ENCODE measurements at places on chromosomes 2 and 18.

DNA sequence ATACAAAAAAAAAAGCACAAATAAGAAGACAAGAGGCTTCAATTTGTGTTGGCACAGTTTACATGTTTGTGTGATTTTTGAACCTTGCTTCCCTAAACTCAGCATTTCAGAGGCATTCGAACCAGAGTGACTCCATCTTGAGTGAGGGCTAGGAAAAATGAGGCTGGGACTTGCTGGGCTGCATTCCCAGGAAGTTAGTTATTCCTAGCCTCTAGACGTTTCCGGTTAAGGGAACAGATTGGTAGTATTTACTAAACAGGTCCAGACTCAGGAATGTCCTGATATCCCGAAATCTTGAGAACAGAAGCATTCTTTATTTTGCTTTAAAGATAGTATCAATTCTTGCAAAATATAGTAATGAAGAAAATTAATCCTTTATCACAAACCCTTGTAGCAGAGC, 46.7 kb downstream of the RIT2 start:
- no peak for DNase-seq

DNA sequence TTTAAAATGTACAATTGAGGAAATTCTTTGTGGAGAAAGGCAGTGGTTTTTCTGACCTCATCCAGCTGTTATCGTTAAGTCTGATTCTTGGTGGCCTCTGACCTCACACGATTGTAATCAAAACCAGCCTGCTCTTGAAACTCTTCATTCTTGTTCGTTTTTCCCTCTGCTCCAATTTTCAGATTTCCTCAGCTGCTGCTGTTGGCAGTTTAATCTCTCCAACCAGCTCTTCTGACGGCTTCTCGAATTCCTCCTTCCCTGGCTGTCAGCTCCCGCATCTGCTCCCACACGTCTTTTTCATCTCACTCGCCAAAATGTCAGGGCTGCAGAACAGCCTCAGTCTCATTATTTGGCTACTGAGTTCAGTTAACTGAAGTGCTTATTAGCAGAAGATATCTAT, 136.1 kb downstream of the DCDC2C start:
- no peak for DNase-seq

GRCh38 chr2:49265471-49265870, 111.2 kb upstream of the FSHR start:
- DNase-seq = no peak

- DNase-seq = no peak
Measured at GRCh38 chr2:154495455-154495868, 203.0 kb upstream of the KCNJ3 start.

DNA sequence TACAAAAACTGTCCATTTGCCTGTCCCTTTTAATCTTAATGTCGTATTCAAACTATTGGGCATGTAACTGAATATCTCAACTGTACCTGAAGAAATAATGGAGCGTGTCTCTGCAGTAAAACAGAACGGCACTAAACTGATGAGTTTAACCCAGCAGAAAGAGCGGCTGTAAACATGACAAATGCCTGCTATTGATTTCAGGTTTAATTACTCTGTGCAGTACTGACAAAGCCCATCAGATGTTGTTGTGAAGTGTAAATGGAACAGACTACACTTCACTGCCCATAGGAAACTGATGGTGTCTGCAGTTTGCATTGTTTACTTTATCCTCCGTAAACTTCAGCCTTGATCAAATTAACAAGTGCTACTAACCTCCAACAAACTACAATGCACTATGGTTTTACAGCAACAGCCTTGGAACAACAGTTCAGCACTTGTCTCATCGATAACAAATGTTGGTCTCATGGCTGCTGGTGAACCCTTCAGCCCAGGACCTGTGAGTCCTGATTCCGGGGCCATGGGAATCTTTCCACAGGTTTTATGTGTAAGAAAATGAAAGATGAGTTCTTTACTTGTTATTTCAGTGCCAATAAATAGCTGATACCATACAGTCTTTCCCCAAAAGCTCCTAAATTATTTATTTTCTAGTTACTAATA, 316.5 kb downstream of the CCDC178 start:
- DNase-seq = no peak

- DNase-seq = no peak
Measured at GRCh38 chr18:12597760-12598159, 60.1 kb downstream of the SPIRE1 start.

GRCh38 chr2:134934641-134935040, 16.0 kb downstream of the CCNT2 start:
- DNase-seq = no peak

GRCh38 chr2:224400886-224401632, 848 bp downstream of the FAM124B start:
- DNase-seq = no peak

- no peak for DNase-seq
Measured at GRCh38 chr2:32783469-32783868, 155.6 kb downstream of the TTC27 start.

GRCh38 chr2:190468814-190469569, 60.8 kb downstream of the MFSD6 start:
- peak; percentile 90 for DNase-seq

DNA sequence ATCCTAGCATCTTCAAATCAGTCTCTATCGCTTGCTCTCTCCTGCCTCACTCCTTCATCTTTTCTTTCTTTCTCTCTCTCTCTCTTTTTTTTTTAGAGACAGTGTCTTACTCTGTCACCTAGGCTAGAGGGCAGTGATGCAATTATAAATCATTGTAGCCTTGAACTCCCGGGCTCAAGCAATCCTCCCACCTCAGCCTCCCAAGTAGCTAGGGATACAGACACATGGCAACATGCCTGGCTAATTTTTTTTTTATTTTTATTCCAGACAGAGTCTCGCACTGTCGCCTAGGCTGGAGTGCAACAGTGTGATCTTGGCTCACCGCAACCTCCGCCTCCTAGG, 10.6 kb upstream of the SLC66A3 start:
- DNase-seq = no peak

DNA sequence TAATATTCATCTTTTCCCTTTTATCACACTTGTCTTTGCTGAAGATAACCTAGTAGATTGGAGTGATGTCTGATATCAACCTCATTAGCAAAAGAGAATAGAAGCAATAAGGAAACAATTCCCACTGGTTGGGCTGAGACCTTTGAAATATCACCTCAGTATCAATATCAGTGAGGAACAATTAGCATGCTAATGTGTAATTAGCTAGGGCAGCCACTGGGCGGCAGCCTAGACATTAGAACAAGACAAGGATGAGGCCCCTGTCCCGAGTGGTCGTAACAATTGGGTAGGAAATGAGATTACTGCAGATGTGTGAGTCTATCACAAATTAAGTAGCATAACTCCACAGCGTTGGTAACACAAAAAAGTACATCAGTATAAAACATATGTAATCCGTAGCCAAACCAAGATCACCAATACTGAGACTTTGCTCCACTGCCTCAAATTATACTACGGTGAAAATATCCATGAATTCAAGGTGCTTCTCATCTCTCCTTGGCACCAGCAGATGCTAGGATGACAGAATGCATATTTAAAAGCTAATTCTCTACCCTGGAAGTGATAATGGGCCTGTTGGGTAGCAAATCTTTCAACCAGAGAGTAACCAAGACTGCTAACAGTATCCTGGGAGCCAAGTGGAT, 99.1 kb downstream of the ALPK2 start:
- peak; percentile 66 for DNase-seq

DNA sequence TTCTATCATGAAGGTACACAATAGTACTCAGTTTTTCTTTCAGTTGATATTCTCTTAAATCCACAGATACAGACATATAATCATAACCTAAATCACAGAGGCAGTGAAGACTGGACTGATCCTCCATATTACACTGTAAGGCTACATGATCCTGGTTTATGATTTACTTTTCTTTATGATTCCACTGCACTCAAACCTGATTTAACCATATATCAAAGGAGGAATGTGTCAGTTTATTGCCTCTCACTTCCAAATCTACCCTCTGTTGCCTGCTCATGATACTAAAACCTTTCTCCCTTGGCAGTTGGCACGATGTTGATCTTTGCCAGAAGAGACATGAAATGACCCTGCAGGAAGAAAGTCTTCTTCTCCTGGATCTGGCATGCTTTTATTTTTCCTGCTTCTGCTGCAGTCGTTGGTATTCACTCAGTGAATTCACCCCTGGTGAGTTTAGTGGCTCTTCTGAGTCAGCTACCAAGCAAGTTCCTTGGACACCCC, 426.4 kb downstream of the MBD2 start:
- no peak for DNase-seq

- no peak for DNase-seq
Measured at GRCh38 chr2:19651466-19651865, 250.3 kb downstream of the TTC32 start.

GRCh38 chr2:211599146-211599545, 939.5 kb downstream of the ERBB4 start:
- DNase-seq = no peak

GRCh38 chr2:17543848-17544247, 3.4 kb downstream of the VSNL1 start:
- DNase-seq = no peak

DNA sequence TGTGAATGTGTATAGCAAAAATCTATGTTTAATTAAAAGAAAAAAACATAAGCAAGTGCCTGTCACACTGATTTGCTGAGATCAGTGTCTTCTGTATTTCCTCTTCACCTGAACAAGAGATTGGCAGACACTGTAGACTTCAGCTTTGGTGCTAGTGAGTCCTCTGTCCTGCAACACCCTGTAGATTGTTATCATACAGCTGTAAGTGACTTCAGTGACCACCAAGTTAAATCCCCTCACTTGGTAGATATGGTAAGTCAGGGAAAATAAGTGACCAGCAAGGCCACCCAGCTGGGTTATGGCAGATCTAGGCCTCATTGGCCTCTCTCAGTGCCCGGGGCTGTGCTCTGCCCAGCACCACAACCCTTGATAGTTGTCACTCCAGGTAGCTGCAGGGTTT, 119.7 kb upstream of the EML6 start:
- DNase-seq = no peak

- no peak for DNase-seq
Measured at GRCh38 chr2:157784169-157784822, 91.8 kb downstream of the ACVR1 start.

- DNase-seq = peak; percentile 81
Measured at GRCh38 chr2:196742685-196743084, 56.8 kb downstream of the GTF3C3 start.

- DNase-seq = no peak
Measured at GRCh38 chr2:105238664-105239240, 2.8 kb upstream of the GPR45 start.

DNA sequence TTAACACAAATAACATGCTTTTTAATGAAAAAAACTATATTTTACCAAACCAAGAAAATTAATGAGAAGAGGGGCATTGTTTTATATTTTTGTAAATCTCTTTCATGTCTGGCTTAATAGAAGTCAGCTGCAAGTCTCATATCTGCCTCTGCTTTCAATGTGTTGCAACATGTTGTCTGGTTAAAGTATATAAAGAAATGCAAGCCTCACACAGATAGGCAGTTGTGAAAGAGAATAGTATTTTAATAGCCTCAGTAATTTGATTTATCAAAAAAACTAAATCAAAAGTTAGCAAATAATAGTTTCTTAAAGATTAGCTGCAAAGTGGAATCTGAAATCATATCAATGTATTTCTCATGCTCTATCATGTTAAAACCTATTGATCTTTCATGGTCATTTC, 52.9 kb upstream of the NCOA1 start:
- DNase-seq = no peak

DNA sequence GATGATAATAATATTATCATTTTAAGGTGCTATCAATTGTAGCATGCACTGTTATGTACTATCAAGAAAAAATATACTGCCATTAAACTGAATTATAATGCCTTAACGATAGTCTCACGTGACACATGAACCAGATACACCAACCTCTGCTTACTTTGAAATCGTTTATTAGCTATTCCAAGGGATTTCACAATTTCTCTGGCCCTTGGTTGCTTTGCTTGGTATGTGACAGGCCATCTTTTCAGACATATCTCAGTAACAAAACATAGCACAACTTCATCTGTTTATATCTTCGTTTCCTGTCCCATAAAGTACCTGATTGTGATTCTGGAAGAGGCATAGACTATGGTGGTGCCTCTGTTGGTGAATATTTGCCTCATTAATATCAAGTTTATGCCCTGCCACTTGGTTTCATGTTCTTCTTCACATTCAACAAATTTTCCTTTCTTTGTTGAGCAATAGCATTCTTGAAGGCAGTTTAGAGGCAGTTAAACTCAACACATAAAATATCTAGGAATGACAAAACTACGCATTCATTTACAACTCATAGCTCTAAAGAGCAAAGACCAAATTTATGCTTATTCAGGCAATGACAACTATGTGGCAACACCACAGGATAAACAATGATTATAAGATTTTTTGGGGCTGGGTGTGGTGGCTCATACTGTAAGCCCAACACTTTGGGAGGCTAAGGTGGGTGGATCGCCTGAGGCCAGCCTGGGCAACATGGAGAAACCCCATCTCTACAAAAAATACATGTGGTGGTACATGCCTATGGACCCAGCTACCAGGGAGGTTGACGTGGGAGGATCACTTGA, 84.3 kb downstream of the MCFD2 start:
- no peak for DNase-seq

- DNase-seq = no peak
Measured at GRCh38 chr2:198664321-198664720, 793.4 kb downstream of the SATB2 start.

DNA sequence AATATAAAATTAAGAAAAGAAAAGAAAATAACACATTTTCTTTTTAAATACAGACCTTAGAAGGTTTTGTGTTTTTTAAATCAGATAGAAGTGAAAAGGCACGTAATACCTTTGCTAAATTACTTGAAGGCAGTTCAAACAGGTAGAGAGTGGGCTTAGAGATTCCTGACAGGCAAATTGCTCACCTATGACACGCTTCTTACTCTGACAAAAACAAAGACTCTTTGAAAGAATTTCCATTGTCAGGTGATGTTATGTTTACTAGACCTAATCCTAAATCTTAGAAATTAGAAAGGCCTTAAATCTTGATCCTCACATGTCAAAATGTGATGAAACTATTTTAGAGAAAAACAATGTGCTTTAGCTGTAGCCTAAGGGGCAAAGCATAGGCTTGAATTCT, 522.9 kb downstream of the SOX11 start:
- DNase-seq = no peak

- DNase-seq = no peak
Measured at GRCh38 chr2:170148161-170148560, 29.8 kb upstream of the MYO3B start.
